Nephron progenitor cell (in vitro differentiated cells): ENCODE measurements at places on chromosomes 7 and 10.

- DNase-seq: no peak
Observed at GRCh38 chr10:73460897-73461296, 27.5 kb upstream of the MSS51 start.

- DNase-seq: no peak
Observed at GRCh38 chr10:25159591-25159990, 15.2 kb upstream of the GPR158 start.

DNA sequence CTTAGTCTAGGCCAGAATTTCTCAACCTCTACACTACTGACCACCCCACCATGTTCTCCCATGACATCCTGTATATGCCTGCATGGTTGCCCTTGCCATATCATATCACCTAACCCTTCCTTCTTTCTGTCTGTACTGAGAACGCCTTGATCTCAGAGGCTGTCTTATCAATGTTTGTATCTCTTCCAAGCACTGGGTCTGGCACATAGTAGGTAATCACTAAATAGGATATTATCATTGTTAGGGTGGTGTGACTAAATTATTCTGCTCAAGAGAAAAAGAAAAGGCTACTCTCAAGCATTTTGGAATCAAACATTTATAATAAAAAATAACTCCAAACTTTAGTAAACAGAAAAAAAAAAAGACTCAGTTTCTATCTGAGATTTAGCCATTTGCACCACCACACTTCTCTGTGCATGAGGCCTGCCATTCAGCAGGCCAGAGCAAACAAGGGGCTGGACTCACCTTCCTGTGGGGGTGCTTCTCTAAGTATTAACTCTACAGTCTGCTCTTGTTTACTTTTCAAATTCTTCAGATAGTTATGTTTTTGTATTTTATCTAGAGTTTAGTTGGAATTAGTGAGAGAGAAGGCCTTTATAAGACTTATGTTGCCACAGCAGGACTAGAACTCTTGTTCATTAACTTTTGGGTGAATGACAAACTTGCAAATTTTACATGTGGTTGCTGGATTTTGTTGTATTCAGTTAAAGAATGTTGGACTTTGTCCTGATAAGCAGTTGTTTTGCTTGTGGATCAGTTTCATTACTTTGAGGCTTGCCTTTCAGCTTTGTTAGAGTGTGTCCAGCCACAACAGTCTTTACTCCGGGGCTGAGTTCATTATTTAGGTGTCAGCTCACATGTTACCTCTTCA lies 5.4 kb downstream of the AGBL3 start:
- no peak for DNase-seq

DNA sequence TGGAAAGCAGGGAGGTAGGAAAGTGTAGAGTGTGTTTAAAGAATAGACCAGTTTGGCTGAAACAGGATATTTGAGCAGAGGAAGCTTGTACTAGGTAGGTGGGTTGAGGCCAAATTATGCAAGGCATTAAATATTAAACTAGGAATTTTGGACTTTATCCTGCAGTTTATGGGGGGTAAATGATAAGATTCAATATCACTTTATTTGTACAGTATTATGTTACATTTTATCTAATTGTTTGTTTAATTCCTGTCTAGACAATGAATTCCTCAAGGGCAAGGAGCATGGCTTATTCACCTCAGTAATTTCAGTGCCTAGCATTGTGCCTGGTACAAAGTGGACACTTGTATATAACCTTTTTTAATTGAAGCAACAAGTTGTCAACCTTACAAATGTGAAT lies 125.9 kb downstream of the CFTR start:
- no peak for DNase-seq

DNA sequence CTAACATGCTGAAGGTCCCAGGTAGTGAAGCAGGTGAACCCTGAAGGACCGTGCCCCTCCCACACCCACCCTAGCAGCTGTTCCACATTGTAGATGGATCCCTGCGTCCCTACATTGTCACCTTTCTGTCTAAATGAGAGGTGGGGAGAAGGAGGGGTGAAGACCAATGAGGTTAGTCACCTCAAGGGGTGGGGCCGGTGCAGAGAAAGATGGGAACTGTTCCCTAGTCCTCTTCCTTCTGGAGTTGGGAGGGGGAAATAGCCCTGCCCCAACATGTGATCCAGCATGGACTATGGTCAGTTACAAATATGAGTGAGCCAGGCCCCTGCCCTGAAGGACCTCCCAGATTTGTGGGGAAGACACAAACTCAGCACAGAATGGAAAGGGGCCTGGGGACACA lies 124.5 kb downstream of the LHPP start:
- no peak for DNase-seq

DNA sequence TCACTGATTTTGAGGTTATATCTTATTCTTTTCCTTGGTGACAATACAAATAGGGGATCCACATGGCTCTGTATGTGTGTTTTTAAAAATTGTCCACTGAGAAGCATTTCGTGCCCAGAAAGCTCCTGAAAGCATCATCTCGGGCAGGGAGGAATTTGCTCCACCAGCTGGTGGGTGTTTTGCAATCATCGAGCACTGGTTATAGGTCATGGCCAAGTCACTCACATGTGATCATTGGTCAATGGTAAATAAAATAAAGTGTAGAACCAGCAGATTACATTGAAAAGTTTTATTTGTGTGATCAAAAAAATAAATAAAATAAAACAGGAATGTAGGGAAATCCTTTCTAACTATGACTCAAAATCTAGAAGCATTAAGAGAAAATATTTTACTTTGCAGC lies 23.0 kb upstream of the SNX13 start:
- no peak for DNase-seq

DNA sequence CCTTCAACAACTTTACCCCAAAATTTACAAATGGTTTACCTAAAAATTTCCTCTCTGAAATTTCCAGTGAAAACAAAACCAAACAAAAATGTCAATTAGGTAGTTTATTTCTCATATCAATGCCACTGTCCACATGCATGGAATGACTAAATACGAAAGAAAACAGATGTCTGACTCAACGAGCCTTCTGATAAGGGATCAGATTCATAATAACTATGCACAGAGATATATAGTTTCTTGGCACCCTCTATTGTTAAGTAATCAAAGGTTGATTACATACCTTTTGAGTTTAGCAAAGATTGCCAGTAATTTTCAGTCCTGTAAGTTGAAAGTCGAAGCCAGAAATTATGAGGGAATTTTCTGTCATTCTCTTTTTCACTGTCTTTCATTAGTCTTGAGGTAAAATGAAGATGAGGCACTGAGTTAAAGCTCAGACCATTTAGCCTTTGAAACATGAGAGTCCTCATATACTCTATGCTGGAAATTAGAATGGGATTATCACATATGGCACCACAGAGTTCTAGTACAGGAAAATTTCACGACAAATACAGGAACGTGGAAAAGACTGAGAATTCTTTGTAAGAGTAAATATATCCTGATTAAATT lies 519.1 kb upstream of the ANKRD30A start:
- no peak for DNase-seq

DNA sequence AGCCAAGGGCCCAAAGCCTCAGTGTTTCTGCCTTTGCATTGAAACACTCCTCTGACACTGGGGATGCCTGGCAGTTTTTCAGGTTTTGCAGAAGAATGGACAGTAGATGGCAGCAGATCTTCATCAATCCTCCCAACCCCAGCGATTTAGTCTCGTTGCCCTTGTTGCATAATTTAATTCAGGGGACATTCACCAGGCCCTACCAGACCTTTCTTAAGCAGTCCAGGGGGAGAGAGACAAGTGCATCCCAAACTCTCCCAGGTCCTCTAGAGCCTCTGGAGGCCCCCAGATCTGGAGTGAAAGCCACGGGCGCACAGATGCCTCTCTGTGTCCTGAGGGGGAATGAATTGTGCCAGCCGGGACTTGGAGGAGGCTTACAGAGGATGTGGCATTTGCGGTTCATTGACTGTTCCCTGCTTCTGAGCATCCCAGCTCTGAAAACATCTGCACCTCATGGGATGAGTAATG lies 29.6 kb downstream of the MINDY4 start:
- peak; percentile 49 for DNase-seq

DNA sequence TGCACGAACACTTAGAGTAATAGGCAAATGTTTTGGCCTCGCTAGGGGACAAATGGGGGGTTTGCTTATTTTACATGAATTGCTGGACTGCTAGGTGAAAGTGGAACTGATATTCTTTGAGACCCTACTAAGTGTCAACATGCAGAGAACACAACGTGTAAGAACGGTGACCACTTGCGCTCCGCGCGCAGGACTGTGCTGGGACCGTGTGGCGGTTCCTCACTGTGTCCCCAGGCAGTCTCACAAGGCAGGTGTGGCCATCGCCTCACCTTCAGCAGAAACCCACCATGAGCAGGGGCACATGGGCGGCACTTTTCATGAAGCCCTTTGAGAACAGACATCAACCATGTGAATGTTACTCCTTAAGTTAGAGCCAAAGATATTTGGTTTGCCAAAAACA lies 27.2 kb downstream of the PTPRN2 start:
- no peak for DNase-seq

GRCh38 chr10:115974816-115975430 lies 298.1 kb downstream of the GFRA1 start:
- no peak for DNase-seq

GRCh38 chr10:427761-428519 lies 261.5 kb downstream of the DIP2C start:
- DNase-seq: no peak

DNA sequence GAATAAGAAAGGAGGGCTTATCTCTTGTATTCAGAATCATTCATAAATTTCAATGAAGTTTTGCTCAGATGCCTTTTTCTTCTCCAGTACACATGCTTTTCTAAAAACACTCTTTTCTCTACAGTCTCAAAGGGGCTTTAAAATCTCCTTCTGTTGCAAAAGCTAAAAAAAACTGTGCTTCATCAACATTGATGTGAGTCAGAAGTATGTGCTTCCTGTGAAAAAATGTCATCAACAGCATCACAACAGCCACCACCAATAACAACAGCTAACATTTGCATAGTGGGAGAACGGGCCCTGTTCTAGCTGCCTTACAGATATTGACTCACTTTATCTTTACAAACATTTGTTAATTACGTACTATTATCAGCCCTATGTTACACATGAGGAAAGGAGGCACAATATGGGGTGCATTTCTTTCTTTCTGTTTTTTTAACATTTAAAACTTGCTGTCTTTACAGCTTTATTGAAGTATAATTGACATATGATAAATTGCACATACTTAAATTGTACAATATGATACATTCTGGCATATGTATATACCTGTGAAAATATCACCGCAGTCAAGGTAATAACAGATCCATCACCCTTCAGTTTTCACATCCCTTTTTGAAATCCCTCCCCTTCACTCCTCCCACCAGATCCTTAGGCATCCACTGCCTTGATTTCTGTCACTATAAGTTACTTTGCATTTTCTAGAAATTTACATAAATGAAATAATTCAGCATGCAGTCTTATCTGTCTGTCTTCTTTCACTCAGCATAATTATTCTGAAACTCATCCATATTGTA lies 1605.4 kb upstream of the LRRTM3 start:
- no peak for DNase-seq

DNA sequence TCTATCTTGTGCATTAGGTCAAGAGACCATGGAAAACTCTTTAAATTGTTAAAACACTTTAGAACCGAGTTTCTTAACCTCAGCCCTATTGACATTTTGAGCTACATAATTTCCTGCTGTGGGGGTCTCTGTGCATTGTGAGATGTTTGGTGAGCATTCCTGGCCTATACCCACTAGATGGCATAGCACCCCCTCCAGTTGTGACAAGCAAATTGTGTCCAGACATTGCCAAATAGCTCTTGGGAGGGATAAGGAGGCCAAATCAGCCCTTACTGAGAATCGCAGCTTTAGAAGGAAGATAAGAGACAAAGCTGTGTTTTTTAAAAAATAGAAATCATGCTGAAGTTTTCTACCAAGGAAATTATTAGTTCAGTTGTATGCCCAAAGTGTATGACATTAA lies 1158.5 kb upstream of the C7orf33 start:
- DNase-seq: peak; percentile 24

- no peak for DNase-seq
Observed at GRCh38 chr7:54814401-54814800, 55.4 kb upstream of the SEC61G start.

DNA sequence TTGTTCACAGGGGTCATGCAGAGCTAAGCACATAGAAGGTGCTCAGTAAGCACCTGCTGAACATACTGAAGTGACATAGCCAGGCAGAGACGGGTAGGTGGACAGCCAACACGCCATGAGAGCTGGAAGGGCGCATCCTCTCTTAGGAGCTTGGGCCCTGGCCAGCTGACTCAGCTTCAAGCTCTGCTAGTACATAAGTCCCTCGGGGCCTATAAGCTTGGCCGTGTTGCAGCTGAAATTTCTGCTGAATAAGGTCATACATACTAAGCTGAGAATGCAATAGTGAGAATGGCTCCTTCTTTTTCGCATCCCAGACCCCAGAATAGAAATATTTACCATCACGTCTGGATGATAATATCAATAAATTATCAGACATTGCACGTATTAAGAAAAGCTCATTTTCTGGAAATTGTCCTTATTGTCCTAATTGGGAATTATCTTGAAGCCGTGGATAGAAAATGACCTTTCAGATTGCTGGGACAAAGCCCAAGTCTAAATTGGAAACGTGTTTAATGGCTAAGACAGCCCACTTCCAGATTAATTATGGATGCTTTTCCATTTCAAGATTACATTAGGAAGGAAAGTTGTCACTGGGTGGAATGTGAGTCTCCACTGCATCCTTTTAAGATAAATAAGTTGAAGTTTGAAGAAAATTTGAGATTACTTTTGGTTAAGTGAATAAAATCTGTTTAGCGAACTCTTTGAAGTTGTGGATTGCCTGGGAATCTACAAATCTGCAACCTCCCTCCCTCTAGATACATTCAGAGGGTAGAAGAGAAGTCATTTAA lies 287.1 kb upstream of the C7orf33 start:
- DNase-seq: peak; percentile 9

- peak; percentile 37 for DNase-seq
Observed at GRCh38 chr10:78464856-78465267, 431.2 kb downstream of the RPS24 start.

DNA sequence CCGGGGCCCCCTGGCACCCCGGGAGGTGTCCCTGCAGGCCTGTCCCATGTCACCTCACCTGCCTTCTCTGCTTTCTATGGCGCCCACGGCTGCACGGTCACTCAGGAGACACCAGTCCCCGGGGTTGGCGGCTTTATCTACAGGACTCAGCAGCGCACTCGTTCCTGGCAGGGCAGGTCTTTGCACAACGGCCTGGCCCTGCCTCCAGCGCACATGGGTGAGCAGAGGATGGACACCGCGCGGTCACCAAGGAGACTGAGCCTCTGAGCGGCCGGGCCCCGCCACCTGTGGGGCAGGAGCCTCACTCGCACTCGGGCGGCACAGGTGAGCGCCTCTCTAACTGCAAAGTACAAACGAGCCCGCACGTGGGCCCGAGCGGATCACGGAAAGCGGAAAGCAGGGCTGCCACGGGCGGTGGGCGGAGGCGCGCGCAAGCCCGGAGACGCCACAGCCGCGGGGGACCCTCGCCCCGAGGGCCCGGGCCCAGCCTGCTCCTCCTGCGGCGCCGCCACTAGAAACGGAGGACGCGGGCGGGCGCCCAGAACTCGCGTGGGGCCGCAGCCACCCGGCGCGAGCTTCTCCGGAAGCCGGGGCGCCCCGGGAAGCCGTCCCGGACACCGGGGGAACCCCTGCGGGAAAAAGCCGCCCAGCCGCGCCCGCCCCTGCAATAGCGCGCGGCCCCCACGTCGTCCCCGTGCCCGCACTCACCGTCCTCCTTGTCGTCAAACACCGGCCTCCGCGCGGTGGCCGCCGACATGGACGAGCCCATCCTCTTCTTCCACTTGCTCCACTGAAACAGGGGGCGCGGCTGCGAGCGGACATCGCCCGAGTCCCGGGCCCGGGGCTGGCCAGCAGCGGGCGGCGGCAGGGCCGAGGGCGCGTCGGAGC lies 642 bp downstream of the STK32C start:
- DNase-seq: peak; percentile 39

- DNase-seq: no peak
Observed at GRCh38 chr10:103197174-103197573, 4.1 kb upstream of the NT5C2 start.

GRCh38 chr10:49207113-49207512 lies 18.9 kb upstream of the TMEM273 start:
- no peak for DNase-seq
